ENCODE measurements at places on chromosomes 11 and 22.

DNA sequence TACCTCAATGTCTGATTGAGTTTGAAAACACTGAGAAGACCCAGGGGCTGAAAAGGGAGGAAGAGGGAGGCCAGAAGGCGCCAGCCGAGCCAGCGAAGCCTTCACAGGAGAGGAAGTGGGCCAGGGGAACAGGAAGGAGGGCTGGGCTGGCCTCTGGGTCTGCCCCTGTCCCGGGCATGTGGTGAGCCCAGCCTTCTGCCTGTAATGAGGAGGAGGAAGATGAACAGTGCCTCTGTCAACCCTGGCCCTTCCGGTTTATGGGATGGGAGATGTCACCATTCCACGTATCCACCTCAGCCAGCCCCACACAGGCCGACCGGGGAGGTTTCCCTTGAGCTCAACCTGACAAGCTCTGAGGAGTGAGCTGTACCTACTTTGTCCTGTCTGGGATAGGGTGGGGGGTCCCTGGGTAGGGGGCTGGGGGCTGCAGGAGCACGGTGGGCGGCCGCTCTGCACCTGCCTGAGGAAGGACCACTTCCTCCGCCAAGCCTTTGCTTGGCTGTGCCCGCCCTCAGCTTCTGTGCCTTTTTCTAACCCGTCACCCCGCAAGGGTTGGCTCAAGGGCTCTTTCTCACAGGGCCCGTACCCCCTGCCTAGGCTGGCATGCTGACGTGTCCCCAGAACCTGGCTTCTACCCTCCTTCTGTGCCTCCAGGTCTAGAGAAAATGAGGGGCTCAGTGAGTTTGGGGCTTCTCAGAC lies 2.0 kb downstream of the PARVG start:
- no peak for DNase-seq

- no peak for DNase-seq
These were observed 4.8 kb upstream of the NNMT start for GRCh38 chr11:114291381-114291780.

DNA sequence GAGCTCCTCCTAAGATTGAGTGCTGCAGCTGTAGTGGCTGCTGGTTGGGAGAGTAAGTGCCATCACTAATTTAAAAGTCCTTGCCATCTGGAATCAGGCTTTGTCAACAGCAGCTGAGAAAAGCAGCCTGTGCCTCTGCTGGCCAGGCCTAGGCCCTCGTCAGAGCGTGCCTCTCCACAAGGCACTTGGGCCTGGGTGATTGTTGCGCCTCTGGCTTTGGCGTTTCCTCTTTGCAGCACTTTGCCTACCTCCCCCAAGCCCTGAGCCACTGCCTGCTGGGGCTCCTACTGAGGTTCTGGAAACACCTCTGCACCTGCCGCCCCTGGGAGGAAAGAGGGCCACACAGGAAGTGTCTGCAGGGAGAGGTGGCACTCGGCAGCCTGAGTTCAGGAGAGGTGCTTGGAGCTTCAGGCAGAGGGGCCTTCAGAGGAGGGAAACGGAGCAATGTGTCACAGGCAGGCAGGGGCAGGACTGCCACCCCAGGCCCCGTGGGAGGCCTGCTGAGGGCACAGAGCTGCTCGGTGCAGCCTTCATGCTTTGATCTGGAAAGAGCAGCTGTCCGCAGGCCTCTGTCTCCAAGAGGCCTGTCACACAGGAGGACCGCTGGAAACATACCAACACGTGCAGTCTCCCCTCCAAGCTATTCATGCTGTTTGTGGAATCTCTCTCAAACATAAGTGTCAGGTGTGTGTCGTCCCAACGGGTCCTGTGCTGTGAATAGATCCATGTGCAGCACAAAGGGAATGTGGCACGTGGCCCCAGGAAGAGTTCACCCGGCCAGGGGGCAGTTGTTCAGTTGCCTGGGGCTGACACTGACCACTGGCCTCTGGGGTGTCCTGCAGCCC lies 61.5 kb upstream of the EMID1 start:
- DNase-seq = no peak

DNA sequence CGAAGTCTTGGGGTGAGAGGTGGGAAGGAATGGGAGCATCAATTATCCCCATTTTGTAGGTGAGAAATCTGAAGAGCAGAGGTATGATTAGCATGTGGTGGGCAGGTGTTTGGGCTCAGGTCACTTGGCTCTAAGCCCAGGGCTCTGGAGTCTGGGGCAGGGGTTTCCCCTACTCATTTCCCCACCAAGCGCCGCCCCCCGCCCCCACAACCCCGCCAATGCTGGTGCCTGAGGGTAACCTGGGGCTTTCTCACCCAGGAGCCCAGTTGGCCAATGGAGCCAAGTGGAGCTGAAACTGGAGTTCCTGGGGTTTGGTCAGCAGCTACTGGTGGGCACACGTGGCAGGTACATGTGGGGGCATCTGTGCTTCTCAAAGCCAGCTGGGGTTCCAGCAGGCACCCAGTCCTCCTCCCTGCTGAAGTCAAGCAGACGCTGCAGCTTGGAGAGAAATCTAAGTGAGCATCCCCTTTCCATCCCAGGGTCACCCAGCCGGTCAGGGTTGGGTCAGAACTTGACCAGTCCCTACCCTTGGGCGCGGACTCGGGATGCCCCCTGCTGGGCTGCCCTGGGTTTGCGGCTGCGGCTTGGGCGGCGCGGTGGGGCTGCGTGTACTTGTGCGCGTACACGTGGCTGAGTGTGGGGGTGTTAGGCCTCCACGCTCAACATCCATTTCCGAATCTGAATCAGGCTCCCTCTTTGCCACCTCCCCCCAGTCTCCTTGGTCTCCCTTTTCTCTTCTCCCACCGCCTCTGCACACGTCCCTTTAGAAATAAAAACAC lies 1.7 kb upstream of the CHRM1 start:
- no peak for DNase-seq

GRCh38 chr22:18013947-18014346 lies 10.4 kb downstream of the MICAL3 start:
- DNase-seq = no peak

- no peak for DNase-seq
These were observed at the start of gene OR51B2 for GRCh38 chr11:5324197-5324596. OR51B2 (minus strand) TSS chr11:5324297; CDS start chr11:5324297, 0 bp downstream.

GRCh38 chr11:23201936-23202522 lies 341.8 kb upstream of the CCDC179 start:
- DNase-seq = no peak

All from foreskin fibroblast (primary cell).